ENCODE measurements at places on chromosomes 2 and 18. TPM values are rescaled to one million over a fixed set of nuclear protein-coding genes. Genes with fewer than 3 reads are reported as not detected.

DNA sequence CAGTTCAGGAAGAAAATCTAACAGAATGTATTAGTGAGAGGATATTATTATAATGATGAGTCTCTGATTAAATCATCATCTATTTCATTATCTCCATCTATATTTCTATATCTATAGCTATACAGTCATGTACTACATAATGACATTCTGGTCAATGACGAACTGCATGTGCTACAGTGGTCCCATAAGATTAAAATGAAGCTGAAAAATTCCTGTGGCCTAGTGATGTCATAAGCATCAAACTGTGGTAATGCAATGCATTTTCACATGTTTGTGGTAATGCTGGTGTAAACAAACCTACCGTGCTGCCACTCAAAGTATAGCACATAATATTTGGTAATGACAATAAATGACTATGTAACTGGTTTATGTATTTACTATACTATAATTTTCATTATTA, 1127.9 kb upstream of the CHAC2 start:
- DNase-seq = no peak

DNA sequence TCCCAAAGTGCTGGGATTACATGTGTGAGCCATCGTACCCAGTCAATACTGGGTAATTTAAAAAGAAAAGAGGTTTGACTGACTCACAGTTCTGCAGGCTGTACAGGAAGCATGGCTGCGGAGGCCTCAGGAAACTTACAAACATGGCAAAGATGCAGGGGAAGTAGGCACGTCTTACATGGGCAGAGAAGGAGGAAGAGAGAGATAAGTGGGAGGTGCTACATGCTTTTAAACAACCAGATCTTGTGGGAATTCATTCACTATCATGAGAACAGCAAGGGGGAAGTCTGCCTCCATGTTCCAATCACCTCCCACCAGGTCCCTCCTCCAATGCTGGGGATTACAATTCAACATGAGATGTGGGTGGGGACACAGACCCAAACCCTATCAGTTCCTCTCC, 192.5 kb downstream of the ATAD2B start:
- no peak for DNase-seq

MAP4K3 gene
- 24.7 TPM for polyA plus RNA-seq

DNA sequence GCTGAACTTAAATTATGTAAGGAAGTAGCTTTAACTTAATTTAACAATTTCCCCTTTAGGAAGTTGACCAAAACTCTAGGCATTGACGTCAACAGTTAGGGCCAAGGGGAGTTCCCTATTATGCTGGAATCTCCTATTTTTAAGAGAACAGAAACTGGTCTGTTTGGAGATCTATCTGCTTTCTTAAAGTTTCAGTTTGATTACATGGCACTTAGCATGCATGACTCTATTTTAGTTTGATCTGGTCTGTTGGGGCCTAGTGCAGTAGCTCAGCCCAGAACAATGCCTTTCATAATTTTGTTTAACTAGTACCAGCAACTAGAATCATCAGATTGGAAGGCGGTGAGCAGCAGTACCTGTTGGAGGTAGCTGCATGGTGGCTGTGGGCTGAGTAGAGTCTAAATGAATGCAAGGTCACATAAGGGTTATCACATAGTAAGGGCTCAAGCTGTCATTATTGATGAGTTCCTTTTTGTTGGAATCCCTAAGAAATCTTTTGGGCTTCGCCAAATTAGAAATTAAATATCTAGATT, 60.5 kb upstream of the ZNG1B start:
- DNase-seq = no peak

TM4SF20 gene
- polyA plus RNA-seq = 1.3 TPM

DNA sequence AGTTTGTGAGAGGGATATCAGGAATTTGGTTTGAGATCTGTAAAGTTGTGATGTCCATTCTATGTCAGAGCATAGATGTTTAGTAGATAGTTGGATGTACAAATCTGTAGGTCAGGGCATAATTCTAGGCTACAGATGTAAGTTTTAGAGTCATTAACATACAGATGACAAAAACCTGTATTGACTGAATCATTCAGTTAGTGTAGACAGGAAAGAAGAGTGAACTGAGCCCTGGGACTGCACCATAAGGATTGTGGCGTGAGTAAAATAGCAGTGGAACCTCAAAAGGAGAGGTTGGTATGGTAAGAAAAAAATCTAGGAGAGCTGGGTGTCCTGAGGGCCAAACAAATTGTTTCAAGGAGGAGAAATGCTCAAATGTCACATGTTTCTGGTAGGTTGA, 73.1 kb upstream of the RPRM start:
- no peak for DNase-seq

- DNase-seq = no peak
Measured at GRCh38 chr18:50000227-50000626, 186.9 kb upstream of the ACAA2 start.

C2orf92 gene
- 2.6 TPM for polyA plus RNA-seq

GRCh38 chr2:3442185-3442584, 62.7 kb downstream of the TRAPPC12 start:
- DNase-seq = no peak

GRCh38 chr2:160075171-160075570, 12.8 kb upstream of the PLA2R1 start:
- peak; percentile 95 for DNase-seq

BOLL gene
- not detected for polyA plus RNA-seq

All from BJ (cell line).